ENCODE measurements at places on chromosomes 5 and 9.
A peak's percentile ranks its signal among the peaks of the same experiment; 100 is the strongest.

DNA sequence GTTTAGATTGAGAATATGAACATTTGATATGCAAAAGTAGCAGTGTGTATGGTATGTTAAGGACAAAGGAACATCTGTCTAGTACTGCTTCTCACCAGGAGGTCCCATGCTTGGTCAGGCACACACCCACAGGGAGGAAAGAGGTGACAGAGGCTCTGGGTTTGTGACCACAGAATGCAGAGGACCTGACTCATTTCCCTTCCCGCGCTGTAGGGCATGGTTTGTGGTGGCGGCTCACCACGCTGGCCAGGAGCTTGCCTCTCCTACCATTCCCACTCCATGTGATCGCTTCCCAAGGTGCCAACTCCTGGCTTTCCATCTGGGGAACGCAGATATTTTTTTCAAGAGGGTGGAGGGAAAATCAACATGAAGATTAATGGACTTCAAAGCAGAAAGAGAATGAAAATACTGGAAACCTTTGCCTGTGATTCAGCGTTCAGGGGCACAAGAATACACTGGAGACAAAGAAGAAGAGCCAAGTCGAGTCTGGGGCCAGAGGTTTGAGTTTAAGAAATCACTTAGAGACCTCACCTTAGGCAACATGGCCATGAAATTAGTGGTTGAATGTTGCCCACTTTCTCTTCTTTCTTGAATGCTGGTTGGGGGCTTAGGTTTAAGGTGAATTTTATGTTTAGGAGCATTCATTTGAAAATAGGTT lies 477.8 kb downstream of the CCDC171 start:
- no peak for DNase-seq

GRCh38 chr9:28289746-28290145 lies 716.5 kb upstream of the C9orf72 start:
- no peak for DNase-seq

DNA sequence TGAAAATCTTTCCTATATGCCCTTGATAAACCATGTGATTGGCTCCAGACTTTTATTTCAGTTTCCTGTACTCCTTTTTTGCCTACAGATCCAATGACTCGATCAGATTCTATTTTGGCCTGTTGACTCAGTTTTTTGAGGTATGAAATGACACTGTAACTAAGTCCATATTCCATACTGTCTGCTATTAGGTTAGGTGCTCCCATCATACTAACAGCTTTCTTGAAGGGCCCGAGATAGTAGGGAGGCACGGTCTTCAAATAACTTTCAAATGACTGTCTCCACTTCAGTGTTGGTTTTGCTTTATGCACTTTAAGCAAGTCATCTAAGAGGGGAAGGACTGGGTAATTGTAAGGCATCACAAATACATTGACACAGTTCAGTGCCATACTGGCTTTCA lies 295.4 kb upstream of the DAB2 start:
- DNase-seq = no peak

- DNase-seq = no peak
These were observed 130.4 kb downstream of the TMEM174 start for GRCh38 chr5:73303148-73304079.

GRCh38 chr5:45796959-45797553 lies 100.9 kb upstream of the HCN1 start:
- no peak for DNase-seq

DNA sequence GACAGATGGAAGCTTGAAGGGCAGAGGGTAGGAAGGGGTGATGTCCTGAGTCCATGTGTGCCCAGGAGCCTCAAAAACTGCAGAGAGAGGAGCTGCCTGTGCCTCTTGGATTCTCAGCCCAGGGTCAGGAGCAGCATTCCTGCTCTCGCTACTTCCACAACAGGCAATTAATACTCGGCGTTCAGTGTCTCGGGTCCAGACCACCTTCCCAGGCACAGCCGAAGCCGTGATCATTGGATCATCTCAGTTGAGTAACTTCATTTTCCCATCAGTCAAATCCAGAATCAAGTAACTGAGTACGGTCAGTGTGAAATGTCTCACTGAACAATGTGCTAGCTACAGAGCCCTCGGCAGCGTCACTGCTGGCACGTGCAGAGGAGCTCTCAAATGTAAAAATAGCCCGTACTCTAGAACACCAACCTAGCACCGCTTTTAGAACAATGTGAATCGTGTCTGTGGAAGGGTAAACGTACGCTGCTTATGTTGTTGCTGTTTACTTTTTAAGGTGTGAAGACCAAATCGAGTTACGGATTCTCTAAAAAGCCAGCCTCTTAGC lies 63.5 kb upstream of the IRX4 start:
- no peak for DNase-seq

DNA sequence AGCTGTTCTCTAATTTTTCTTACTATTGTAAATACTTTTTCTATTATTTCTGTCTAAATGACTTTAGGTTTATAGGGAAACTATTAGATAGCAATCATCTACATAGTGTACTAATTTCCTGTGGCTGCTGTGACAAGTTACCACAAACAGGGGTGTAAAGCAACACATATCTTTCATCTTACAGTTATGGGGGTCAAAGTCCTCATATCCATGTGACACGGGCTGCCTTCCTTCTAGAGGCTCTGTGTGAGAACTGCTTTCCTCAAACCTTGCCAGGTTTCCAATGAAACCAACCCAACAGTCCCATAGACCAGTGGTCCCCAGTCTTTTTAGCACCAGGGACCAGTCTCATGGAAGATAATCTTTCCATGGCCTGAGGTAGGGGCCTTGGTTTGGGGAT lies 189.1 kb downstream of the ROR2 start:
- no peak for DNase-seq

DNA sequence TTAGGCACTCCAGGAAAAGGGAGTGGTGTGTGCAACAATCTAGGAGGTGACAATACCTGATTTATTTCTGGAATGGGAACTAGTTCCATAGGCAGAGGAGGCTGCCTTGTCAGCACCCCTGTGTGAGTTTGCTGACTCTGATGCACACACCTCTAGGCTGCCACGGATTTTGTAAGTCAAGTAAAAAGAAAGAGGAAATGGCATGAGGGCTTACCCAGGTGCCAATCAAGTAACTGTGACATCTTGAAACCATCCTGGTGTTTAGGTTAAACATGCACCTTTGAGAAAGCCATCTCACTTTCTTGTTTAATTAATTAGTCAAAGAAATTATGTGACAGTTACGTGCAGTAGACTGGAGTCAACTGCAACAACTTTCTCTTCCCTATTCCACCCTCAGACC lies 32.3 kb upstream of the FAM81B start:
- DNase-seq = no peak

GRCh38 chr5:153714798-153715197 lies 224.3 kb downstream of the GRIA1 start:
- DNase-seq = no peak

DNA sequence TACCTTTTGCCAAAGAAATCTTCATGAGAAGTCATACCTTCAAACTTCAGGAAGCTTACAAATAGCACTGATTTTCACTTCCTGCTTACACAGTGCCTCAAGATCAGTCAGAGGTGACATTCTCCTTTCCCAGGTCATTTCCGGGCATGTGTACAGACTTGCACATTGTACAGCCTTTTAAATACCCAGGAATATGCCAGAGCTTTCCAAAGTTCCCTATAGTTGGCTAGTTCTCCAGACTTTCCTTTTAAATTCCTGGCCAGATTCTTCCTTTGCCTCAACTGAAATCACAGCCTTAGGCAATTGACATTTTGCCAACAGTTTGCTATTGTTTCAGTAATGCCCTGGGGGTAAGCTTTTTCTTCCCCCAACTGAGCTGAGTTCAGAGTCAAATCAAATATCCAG lies 47.2 kb downstream of the RFX3 start:
- no peak for DNase-seq

DNA sequence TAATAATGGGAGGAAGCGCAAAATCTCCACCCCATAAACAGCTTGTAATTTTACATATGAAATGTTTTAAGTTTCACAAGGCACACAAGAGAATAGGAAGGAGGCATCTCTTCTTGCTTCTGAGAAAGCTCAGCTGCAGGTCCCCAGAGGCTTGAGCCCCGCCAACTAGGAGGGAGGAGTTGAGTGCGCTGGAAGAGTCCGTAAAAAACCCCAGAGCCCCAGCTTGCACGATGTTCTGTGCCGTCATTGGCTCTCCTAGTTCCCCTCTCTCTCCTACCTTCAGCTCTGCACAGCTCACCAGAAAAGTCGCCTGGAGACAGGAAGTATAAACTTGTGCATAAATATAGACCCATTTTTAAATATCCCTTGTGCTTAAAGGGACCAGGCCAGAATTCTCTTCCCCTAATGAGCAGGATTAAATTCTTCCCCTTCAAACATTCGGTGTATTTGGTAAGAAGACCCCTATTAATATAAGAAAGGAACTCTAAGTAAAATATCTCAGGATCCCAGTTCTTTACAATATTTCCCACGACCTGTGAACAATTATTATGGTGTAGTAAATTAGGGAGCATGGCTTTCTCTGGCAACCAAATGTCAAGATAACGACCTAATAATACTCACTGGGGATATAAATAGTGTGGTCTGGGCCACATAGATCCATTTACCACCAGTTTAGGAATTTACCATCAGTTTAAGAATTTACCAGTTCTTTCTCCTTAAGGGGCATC lies 13.7 kb downstream of the GLRX start:
- peak; percentile 65 for DNase-seq

Measured in GM12892 (cell line).